ENCODE measurements at places on chromosomes 12 and 14. TPM values are rescaled to one million over a fixed set of nuclear protein-coding genes. Genes with fewer than 3 reads are reported as not detected.

The ACSM4 gene
- total RNA-seq = not detected

The RAD9B gene
- total RNA-seq = 0.41 TPM

The APOF gene
- not detected for total RNA-seq

The NFATC4 gene
- total RNA-seq = not detected

The P2RX2 gene
- not detected for total RNA-seq

The CNTN1 gene
- total RNA-seq = not detected

The FUT8 gene
- 124 TPM for total RNA-seq

The RASSF9 gene
- total RNA-seq = not detected

GRCh38 chr12:52749827-52750226, 27.3 kb downstream of the KRT76 start:
- no peak for DNase-seq

DNA sequence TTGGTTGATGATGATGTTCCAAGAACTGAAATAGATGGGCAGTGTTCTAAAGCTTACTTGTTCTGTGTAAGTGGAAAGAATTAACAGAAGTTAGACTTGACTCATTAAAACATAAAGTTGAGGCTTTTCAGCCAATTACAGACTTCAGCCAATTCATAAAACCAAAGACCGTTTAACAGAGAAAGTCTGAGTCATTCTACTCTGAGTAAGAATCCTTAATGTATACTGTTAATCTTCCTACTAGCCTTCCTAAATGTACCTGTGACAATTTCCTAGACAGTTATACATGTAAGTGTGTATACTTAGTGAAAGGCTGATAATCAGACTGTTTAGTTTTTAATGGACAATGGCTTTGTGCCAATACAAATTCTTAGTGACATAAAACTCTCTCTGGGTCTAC, 681.0 kb downstream of the RPL10L start:
- no peak for DNase-seq

GRCh38 chr12:98106031-98106683, 409.2 kb upstream of the TMPO start:
- no peak for DNase-seq

- no peak for DNase-seq
Observed at GRCh38 chr12:91316907-91317269, 134.3 kb upstream of the DCN start.

DNA sequence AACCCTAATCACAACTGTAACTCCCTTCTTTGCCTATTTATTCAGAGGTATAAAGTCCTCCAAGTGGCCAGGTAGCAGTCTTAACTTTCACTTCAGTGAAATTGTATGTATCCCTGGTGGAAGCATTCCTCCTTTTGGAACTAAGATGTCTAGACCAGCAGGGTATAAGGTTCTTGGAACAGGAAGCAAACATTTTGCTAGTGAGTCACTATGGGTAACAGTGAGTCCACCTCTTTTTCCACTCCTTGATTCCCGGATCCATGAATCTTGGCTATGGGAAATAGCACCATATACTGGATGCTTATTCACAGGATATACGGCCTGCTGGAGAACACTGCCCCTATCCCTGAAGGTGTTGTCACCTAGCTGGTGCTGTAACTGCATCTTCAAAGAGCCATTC, 80.2 kb downstream of the KCNA5 start:
- no peak for DNase-seq

DNA sequence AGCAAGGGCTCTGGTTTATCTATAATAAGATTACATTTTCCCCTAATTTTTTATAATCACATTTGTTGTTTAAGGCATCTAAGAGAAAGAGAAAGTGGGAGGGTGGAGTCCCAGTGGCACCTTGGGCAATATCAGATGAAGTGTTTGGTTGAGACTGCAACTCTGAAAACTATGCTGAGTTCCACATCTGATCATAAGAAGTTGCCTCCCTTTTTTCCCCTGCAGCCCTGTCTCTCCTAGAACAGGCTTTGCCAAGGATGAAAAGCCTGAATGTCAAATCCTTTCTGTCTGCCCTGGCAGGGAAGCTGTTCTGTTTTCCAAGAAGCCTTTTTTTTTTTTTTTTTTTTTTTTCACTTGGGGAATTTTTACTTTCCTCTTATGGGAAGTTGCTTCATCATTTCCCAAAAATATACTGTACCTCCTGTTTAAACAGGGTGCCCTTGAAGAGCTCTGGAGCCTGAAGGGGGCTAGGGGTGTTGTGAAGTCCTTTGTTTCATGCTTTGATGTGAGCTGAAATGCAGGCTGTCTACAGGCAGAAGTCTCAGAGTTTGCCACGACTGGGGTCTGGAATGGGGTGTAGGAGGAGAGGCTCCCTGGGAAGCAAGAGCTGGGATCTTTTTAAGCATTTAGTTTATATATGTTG, 71.3 kb downstream of the SUSD6 start:
- DNase-seq = no peak

DNA sequence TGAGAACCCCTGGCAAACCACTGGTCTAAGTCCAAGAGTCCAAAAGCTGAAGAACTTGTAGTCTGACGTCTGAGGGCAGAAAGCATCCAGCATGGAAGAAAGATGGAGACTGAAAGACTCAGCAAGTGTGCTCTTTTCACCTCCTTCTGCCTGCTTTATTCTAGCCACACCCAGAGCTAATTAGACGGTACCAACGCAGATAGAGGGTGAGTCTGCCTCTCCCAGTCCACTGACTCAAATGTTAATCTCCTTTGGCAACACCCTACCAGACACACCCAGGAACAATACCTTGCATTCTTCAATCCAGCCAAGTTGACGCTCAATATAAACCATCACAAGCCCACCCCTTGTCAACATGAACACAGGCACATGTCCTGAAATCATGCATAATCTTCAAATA, 155.1 kb downstream of the CCDC59 start:
- DNase-seq = no peak

GRCh38 chr12:6959058-6959804, 8.1 kb downstream of the PTPN6 start:
- DNase-seq = peak; percentile 68

GRCh38 chr12:78711954-78712353, 152.6 kb upstream of the SYT1 start:
- no peak for DNase-seq

DNA sequence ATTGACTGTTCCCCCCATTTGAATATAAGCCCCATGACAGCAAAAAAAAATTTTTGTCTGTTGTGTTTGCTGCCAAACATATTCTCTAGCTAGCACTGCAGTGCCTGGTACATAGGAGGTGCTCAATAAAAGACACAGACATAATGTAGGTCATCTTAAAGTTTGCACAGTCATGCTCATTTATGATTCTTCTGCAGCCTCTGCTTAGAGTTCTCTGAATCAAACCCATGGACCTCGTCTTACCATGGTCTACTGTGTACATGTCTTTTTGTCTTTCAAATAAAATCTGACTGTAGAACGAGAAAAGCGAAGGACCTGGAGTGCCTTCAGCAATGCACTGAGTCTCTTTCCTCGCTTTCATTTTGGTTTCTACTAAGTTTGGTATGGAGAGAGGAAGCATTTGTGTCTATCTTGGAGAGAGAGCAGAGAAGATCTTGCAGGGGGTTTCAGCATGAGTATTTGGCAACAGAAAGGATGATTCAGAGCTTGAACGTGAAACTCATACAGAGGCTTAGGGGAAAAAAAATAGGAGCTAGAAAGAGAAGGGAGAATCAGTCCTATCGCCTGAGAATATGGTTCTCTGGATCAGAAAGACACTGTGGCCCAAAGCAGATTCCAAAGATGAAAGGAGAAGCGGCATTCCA, 38.8 kb upstream of the TMCC3 start:
- no peak for DNase-seq

GRCh38 chr12:132837693-132838409, 9.2 kb upstream of the GOLGA3 start:
- no peak for DNase-seq

Data from activated T-helper 2 cell treated with anti-CD3 and anti-CD28 coated beads, Interferon-gamma antibody, Interleukin-2, Interleukin-4, amounts not matched to agents 10 μg/mL and 5 μg/mL and 100 μg/mL, durations not matched to agents 14 hours and 24 hours and 36 hours (primary cell).